HAP-1 (cell line): ENCODE measurements at places on chromosomes 1 and 21.
A peak's percentile ranks its signal among the peaks of the same experiment; 100 is the strongest.

DNA sequence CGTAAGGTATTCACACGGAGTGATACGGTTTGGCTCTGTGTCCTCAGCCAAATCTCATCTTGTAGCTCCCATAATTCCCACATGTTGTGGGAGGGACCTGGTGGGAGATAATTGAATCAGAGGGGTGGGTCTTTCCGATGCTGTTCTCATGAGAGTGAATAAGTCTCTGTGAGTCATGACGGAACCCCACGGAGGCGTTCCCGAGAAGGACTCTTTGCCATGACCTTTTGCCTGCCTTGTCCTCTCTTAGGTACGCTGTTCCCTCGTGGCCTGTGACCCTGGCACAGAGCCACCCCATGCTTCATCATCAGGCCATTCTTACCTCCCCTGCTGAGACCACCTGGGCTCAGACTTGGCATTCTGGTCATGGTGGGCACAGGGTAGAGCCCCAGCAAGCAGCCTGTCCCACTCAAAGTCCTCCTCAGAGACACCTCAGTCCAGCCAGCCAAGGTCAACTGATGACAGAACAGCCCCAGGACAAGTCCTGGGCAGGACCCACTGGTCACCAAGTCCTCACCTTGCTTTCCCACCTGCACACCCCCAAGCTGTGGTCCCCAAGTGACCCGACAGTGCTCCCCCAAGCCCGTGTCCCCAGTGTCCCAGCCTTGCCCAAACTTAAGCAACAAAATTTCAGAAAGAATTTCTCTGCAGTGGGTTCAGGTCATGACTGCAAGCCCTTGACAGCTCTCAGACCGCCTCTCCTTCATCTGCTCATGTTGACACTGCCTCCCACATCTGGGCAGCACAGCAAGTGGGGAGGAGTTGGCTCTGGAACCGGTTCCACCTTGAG lies 158.4 kb downstream of the ACTL8 start:
- no peak for DNase-seq

DNA sequence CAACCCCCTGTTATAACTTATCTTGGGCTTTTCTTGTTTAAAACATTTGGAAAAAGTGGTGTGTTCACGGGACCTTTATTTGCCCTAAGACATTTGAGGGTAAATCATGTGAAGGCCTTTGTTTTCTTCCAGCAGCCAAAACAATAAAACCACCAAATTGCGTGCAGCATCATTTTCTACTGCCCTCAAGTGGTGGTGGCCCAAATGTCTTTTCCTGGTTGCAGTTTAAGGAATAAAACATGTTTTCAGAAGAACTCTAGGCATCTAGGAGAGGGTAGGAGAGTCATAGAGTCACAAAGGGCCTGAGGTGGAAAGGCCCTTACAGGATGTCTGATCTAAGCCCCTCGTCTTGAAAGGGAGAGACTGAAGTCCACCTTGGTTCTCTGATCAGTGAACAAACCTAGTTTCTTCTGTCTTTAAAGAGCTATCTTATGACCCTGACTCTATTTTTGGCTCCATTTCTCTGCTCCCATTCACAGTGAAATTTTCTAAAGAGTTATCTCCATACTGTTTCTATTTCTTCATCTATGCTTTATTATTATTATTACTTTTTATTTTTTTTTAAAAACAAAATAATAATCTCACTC lies 16.0 kb upstream of the EPS15 start:
- peak; percentile 75 for DNase-seq

DNA sequence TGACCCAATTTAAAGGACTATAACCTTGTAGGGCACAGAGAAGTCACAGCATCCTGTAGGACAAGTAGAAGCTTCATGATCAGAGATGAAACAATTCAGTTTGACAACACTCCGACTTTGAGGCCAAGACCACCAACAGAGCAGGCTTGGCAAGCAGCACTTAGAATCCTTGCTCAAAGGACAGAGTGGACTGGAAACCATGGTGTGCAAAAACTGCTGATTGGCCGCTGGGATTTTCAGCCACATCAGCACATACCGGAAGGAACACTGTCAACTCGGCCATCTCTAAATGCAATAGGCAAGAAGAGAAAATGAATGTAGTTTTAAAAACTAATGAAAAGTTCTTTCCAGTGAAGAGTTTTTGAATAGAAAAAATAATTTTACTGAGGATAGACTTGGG lies 92.0 kb upstream of the PRMT6 start:
- DNase-seq = no peak

DNA sequence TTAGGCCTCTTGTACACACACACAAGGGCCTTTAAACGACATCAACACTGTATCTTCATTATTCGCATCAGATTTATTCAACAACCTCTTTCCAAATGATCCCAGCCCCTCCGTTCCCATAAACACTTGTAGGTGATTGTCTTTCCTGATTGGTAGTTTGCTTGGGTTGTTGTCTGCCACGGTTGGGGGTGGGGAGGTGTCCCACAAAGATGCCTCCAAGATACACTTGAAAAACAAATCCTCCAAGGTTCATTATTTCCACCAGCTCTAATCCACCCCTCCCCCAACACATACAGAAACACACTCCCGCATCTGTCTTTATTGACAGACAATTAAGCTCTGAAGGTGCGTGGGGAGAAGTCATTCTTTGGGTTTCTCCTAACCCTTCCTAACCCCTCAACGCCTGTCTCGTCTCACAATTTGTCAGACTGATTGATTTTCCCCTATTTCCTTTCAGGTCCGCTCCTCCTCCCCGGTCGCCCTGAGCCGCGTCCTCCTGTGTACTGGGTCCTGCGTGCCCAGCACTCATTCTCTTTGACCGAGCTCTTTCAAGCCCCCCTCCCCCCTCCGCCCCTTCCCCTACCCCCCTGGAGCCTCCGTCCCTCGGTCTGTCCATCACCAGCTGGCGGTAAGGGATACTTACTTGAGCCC lies 1.4 kb downstream of the WDR26 start:
- peak; percentile 25 for DNase-seq

GRCh38 chr1:239717097-239717917 lies 330.9 kb downstream of the CHRM3 start:
- no peak for DNase-seq

DNA sequence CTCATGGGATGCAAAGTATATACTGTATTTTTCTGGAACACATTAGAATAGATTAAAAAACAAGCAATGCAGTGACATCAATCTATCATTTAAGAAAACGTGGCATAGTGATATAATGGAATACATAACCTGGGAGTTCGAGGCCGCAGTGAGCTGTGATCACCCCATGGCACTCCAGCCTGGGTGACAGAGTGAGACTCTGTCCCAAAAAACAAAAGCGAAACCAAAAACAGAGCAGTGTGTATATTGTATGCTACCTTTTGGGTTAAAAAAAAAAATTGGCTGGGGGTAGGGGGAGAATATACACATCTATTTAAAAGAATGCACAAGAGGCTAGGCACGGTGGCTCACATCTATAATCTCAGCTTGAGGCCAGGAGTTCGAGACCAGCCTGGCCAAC lies 13.5 kb downstream of the SLC2A1 start:
- no peak for DNase-seq

DNA sequence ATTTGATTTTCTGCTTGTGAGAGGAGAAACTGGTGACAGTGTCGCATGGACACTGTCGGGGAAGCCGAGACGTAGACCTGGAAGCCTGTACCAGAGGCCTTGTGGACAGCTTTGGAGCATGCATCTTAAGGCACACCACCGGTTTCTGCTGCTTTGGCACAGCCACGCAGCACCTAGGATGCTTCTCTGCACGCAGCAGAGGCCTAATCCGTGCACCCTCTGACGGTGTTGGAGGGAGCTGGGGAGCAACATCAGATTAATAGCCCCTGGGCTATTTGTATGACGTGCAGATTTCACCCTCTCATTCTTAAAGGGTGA lies 30.3 kb downstream of the TEX35 start:
- no peak for DNase-seq

GRCh38 chr1:203843435-203843834 lies 18.0 kb upstream of the SNRPE start:
- DNase-seq = no peak

DNA sequence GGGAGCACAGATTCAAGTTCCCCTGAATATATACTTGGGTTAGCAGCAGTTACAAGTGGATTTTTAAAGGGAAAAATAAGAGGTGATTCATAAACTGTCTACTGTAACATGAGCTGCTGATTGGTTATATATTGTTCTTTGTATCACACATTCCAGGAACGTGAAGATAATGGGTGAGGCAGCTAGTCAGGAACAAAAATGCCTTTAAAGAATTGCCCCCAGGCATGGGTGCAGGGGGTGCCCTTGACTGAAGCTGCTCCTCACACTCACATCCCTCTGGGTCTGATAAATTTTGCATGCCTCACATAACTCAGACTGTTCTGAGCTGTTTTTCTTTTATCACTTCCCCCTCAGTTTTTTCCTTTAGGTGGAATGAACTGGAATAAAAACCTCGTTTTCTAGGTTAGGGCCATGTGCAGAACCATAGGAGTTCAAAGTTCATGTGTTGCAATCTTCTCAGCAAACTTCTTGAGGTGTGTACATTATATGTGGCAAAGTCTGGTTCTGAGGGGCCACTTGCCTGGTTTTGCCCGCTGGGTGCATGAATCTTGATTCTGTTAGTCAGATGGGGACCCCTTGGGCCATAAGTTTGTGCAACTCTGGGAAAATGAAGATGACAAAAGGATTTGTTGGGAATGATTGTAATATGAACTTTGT lies 21.1 kb downstream of the TBX19 start:
- peak; percentile 84 for DNase-seq

DNA sequence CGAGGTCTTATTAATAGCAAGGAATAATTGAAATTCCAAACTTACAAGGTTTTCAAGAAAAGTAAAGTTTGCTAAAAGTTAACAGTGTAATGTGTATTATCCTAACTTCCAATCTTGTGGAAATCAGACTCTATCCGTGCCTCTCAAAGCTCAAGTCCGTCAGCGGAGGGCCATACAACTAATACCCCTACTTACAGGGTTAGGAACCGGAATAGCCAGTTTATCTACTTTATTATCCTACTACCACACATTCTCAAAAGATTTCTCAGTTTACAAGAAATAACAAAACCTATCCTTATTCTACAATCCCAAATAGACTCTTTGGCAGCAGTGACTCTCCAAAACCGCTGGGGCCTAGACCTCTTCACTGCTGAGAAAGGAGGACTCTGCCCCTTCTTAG lies 457.8 kb downstream of the PTPRC start:
- DNase-seq = no peak

- no peak for DNase-seq
Measured at GRCh38 chr1:206110161-206110560, 7.0 kb downstream of the AVPR1B start.

- no peak for DNase-seq
Measured at GRCh38 chr1:43324810-43325209, 12.8 kb upstream of the MPL start.

- no peak for DNase-seq
Measured at GRCh38 chr1:54338464-54338863, 67.7 kb downstream of the SSBP3 start.

DNA sequence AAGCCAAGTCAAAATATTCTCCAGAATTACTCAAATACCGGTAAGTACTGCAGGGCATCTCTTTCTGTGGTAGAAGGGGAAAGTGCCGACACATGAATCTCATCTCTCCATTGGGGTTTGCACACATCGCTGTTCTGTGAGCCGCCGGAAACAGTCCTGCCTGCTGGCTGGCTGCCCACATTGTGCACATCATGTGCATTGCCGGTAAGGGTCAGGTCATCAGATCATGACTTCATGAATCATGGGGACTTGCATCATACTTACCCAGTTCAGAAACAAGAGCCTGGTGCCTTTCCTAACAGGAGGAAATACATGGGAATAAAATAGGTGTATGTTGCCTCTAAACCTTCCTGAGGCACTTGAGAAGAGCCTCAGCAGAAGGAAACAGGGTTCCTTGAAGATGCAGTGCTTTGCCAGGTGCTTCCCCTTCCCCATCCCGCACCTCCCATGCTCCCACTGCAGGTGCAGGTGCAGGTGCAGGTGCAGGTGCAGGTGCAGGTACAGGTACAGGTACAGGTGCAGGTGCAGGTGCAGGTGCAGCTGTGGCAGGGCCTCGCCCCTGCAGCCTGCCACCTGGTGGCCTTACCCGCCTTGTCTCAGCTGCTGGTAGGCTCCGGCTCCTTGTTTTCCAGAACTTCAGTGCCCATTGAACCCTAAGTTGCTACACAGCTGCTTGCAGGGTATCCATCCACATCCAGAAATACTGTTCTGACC lies 26.5 kb downstream of the GPR137B start:
- no peak for DNase-seq

DNA sequence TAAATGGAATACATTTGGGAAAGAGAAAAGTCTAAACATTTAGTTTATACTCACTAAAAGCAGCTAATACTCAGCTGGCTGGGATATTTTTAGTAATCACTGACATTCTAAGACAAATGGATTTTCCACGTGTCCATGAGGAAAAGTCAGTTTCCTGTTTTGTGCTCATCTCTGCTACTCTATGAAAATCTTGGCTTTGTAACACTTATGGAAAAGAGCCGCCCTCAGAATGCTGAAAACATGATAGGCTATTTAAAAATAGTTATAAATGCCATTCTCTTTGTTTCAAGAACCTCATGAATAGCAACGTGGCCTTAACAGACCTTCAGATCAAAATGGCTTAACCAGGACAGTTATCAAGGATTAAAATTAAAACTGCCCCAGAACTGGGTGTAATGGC lies 29.9 kb downstream of the MRAP start:
- no peak for DNase-seq

- DNase-seq = no peak
Measured at GRCh38 chr21:29084372-29084771, 10.9 kb upstream of the CCT8 start.

GRCh38 chr21:17585875-17586450 lies 26.7 kb downstream of the BTG3 start:
- DNase-seq = peak; percentile 65

- DNase-seq = no peak
Measured at GRCh38 chr1:48654606-48655210, 122.0 kb downstream of the BEND5 start.

- DNase-seq = no peak
Measured at GRCh38 chr1:235250430-235250829, 77.5 kb downstream of the ARID4B start.

GRCh38 chr1:213374369-213374768 lies 323.3 kb downstream of the RPS6KC1 start:
- DNase-seq = peak; percentile 65

GRCh38 chr1:173682184-173682583 lies 12.5 kb upstream of the ANKRD45 start:
- no peak for DNase-seq

GRCh38 chr1:171113382-171113781 lies 22.7 kb downstream of the FMO3 start:
- no peak for DNase-seq

- DNase-seq = no peak
Measured at GRCh38 chr1:228274452-228275178, 66.8 kb downstream of the OBSCN start.

DNA sequence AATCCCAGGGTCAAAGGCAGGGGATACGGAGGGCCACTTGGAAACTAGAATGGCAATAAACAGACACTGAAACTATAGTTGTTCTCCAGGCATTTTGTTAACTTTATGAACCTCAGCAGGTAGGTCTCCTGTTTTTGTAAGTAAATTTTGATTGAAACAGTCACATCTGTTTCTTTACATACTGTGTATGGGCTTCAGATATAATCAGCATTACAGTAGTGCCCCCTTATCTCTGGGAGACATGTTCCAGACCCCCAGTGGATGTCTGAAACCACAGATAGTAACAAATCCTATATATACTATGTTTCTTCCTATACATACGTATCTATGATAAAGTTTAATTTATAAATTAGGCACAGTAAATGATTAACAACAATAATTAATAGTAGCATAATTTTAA lies 11.5 kb downstream of the STIL start:
- no peak for DNase-seq
